ENCODE measurements at places on chromosomes 6 and 20.

- DNase-seq = peak; percentile 13
Observed at GRCh38 chr6:164247106-164247505, 832.6 kb downstream of the QKI start.

- no peak for DNase-seq
Observed at GRCh38 chr6:137736048-137736818, 130.8 kb upstream of the TNFAIP3 start.

- DNase-seq = no peak
Observed at GRCh38 chr20:15296422-15296821, 959.0 kb upstream of the FLRT3 start.

DNA sequence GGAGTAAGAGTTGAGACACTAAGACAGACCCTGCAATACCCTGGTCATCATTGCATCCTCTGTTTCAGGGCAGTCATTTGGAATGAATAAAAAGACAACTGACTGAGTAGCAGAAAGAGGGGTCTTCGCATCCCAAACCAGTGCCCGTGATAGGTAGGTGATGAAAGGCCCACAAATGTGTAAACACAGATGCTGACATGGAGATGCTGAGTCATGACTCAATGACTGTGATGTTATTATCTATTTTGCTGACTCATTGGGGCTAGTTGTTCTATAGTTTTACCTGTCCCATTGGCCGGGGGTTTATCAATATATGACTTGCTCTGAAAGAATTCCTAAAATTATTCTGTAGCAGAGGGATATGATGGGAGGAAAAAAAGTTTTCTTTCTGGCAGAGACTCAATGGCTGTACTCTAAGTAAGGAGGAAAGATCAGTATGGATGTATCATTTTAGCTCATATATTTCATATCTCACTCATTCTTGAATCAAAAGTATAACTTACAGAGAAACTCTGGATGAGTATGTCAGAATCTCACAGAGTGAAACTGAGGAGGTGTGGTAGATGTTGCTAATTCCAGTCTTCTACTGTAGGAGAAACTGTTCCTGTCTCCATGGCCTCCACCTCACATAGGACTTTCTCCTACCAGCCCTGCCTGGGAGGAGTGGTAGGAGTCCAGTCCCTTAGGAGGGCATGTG is 119.9 kb upstream of the PREP start:
- DNase-seq = peak; percentile 72

GRCh38 chr6:136677344-136677743 is 114.9 kb downstream of the MAP3K5 start:
- DNase-seq = peak; percentile 14

DNA sequence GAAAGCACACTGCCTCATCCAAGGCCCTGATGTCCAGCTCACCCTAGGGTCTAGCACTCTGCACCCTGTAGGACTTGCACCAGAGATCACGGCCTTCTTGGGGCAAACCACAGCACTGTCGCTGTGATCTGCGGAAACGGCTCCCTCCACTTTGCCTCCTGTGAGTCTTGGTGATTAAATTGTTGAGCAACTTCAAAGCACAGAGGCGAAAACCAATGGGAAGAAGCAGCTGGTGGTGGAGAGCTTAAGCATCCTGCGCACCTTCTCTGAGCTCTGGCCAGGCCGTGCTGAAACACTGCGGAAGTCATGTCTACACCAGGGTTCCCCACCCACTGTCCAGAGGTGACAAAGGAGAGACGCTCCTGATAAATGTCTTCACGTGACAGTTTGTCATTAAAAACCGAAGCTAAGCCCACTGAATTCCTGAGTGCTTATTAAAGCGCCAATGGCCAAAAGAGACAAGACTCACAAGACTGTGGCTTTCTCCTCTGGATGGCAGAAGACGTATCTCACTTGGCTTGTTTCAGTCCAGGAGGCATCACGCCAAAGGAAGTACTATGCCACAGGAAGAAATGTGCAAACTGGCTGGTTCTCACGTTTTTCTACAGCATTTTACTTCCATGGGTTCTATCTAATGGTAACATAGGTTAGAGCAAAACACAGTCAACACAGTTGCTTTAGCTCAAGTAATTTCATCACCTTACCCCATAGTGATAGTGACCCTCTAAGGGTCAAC is 3.1 kb downstream of the RAMACL start:
- no peak for DNase-seq

GRCh38 chr20:39795401-39796272 is 833.5 kb downstream of the DHX35 start:
- peak; percentile 25 for DNase-seq

GRCh38 chr6:67689329-67689728 is 945.8 kb upstream of the ADGRB3 start:
- DNase-seq = no peak

DNA sequence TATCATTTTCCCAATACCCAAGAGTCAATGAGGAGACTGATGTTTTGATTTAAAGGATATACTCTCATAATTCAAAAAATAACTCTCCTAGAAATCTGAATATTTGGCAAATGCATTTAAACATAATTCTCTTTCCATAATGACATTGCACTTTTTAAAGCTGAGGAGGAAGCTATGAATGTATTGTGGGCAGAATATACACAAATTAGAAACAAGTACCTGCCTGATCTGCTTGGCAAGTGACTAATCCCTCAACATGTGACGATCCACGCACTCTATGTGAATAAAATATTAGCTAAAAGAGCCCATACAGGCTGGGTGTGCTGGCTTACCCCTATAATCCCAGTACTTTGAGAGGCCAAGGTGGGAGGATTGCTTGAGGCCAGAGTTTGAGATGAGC is 88.3 kb upstream of the CCDC28A start:
- no peak for DNase-seq

DNA sequence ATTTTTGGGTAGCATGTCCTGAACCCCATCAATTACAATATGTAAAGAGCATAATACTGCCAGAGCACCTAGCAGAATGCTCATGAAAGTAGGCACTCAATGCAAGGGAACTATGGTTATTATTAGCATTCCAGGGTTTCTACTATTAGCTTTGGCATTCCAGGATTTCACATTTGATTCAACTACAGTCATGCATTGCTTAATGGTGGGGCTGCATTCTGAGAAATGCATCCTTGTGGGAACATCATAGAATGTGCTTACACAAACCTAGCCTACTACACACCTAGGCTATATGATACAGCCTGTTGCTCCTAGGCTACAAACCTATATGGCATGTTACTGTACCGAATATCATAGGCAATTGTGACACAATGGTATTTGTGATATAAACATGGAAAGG is 247.8 kb downstream of the CD83 start:
- DNase-seq = peak; percentile 10

GRCh38 chr6:125114248-125114858 is 39.2 kb upstream of the TPD52L1 start:
- peak; percentile 71 for DNase-seq

- peak; percentile 55 for DNase-seq
Observed at GRCh38 chr20:39880890-39881289, 808.1 kb downstream of the MAFB start.

DNA sequence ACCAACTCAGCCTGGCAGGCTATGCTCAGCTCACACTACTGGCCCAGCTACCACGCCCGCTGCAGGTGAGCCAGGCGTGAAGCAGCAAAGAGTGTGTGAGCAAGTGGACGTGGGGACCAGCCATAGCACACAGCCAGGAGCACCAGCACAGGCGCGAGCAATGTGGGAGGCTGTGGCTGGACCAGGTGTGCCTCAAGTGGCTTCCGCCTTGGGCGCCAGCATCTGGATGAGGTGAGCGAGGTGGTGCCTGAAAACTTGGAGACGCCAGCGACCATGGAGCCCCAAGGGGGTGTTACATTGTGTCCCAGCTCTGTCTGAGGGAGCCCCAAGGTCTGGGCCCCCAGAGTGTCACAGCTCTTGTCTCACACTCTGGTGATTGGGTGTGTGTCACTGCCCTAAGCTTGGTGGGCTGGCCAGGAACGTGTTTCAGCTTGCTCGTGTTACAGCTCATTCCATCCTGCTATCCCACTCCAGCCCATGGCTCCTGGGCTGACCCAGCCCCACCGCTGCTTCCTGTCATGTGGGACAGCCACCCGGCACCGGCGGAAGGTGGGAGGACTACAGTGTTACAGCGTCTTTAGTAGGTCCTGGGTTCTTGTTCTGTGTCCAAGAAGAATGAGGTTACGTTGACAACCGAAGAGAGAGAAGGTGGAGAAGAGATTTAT is 508.0 kb upstream of the MMS22L start:
- DNase-seq = no peak

DNA sequence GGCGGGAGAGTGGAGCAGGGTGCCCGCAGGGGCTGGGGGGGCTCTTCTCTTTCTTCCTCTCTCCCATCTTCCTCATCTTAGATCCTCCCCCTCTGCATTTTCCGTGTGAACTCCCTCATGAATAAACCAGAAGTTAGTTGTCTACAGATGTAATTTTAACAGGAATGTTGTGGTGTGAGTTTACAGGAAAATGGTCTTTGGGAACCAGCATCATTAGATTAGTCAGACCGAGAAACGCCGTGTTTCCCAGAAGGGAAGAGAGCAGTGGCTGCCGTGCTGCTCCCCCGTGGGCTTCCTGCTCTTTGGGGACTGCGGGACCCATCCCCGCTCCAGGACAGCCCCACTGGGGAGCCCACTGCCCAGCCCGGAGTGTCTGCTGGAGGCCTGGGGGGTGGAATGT is 3.4 kb downstream of the MYT1 start:
- peak; percentile 33 for DNase-seq

- DNase-seq = no peak
Observed at GRCh38 chr6:98384334-98384733, 450.0 kb upstream of the POU3F2 start.

DNA sequence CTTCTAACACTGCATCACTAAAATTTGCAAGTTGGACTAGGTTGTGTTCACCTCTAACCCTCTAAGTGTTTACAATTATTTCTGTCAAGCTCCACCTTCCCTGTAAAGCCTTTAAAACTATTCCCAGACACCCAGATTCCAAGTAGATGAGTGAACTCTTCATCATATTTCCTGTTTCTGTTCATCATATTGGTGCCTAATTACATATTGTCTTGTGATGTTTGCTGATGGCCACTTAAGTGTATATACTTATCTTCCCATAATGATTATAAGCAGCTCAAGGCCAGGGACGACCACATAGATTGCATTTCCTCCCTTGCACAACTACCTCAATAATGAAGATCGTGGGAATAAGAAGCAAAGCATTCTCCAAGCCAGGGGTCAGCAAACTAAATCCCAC is 16.8 kb downstream of the TNFRSF21 start:
- DNase-seq = peak; percentile 84

DNA sequence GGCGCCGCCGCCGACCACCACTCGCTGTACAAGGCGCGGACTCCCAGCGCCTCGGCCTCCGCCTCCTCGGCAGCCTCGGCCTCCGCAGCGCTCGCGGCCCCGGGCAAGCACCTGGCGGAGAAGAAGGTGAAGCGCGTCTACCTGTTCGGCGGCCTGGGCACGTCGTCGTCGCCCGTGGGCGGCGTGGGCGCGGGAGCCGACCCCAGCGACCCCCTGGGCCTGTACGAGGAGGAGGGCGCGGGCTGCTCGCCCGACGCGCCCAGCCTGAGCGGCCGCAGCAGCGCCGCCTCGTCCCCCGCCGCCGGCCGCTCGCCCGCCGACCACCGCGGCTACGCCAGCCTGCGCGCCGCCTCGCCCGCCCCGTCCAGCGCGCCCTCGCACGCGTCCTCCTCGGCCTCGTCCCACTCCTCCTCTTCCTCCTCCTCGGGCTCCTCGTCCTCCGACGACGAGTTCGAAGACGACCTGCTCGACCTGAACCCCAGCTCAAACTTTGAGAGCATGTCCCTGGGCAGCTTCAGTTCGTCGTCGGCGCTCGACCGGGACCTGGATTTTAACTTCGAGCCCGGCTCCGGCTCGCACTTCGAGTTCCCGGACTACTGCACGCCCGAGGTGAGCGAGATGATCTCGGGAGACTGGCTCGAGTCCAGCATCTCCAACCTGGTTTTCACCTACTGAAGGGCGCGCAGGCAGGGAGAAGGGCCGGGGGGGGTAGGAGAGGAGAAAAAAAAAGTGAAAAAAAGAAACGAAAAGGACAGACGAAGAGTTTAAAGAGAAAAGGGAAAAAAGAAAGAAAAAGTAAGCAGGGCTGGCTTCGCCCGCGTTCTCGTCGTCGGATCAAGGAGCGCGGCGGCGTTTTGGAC is 2.0 kb downstream of the SOX4 start:
- DNase-seq = peak; percentile 26

GRCh38 chr6:122788208-122788607 is 850 bp upstream of the SMPDL3A start:
- DNase-seq = no peak

- peak; percentile 38 for DNase-seq
Observed at GRCh38 chr6:5249451-5250122, 11.2 kb downstream of the LYRM4 start.

GRCh38 chr6:55636406-55637102 is 57.6 kb upstream of the HMGCLL1 start:
- DNase-seq = peak; percentile 91

DNA sequence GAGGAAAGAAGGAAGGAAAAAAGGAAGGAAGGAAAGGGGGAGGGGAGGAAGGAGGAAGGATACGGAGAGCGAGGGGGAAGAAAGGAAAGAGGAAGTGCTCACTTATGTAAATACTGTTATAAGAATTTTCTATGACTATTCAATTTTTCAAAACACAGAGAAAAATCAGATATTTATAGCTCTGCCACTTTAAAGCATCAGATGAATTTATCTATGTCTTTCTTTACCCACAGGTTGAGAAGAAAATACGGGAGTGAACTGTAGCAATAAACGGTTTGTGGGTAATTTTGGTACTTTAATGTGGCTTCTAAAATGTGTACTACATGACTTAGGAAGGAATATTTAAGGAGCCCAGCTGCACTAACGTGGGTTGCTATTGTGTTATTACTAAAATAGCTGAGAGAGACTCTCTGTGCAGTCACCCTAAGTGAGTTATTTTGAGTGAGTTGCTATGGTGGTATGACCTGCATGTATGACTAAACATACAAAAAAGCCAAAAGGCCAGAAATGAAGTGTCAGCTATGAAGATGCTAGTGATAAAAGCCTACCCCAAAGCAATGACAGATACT is 225.5 kb downstream of the SOD2 start:
- DNase-seq = peak; percentile 24

- no peak for DNase-seq
Observed at GRCh38 chr6:31874084-31874670, 4.6 kb downstream of the SLC44A4 start.

GRCh38 chr6:98821756-98822405 is 12.5 kb upstream of the POU3F2 start:
- DNase-seq = no peak

DNA sequence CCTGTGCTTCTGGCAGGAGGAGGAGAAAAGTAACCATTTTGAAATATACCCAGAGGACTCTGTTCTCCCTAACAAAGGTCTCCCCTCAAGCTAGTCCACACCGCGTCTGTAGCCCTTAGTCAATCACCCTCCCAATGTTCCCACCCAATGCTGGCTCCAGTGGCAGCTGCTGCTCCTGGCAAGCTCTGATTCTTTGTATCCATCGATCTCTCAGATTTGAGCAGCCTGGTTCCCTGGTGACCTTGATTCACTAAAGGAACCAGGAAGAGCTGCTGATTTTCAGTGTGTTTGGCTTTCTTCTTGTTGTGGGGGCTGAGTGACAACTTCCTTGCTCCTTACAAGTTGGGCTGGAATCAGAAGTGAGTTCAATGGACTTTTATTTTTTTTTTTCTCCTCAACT is 68.5 kb downstream of the FOXC1 start:
- DNase-seq = no peak

DNA sequence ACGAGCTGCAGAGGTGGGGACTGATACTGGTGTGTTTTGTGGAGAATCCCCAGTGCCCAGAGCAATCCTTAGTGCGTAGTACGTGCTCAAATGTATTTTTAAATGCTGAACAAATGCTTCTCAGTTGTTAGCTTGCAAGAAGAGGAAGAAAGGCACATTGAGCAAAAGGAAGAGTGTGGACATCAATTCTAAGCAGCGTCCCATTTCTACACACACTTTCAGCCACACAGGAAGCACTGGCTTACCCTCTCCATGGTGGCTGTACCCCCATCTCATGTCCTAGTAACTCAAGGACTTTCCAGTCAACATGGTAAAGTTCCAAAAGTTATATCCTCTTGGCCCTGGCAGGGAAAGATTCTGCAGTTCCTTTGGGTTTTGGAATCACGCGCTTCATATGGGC is 98.8 kb upstream of the NXT1 start:
- no peak for DNase-seq

Data from ELR (cell line).